ENCODE measurements at places on chromosomes 6 and 20.

DNA sequence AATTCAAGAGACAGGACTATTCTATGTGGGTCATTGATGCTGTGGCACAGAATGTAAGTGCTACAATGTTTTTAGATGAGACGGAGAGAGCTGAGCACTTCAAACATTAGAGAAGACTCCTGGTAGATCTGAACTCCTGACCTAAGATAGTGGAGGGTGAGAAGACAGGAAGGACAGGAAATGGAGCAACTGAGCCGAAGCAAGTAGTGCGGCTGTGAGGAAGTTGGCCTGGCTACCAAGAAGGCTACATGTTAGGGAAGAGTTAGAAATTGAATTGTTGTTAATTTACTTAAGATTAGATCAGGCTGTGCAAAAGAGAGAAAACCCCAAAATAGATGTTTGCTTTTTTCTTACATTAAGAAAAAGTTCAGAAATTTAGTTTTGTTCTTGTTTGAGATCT, 14.4 kb upstream of the MLIP start:
- DNase-seq, result no peak

DNA sequence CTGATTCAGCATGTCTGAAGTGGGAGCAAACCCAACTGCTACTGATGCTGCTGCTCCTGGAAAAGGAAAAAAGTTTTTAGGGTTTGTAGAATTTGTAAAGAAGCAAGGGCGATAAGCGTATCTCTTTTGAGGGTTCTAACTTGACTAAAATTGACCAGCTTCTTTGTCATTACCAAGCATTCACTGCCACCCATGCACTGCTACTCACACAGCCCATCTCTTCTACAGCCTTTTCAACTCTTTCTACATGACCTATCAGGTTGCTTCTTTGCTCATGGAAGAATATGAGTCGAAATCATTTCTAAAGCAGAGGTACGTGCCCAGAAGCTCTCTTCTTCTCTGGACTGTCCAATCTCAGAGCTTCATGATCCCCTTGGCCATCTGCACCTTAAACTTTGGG, 570.9 kb downstream of the EPHA7 start:
- DNase-seq, result no peak

DNA sequence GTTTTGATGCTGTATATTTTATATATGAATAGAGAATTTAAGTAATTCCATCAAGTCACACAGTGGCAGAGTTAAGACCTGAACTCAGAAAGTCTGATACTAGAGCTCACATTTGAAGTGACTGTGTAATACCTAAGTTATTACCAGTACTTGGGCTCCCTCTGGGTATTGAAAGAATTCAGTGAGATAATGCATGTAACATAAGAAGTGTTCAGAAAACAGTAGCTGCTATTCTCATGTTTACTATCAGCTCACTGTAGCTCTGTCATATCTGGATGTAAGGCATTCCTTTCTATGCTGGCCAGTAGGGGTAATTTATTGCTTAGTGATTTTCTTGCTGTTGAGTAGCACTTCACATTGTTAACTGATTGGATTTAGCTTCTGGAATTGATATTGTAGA, 44.6 kb downstream of the NKX2-4 start:
- DNase-seq, result no peak

GRCh38 chr6:17267566-17267965, 13.6 kb upstream of the RBM24 start:
- DNase-seq, result no peak

DNA sequence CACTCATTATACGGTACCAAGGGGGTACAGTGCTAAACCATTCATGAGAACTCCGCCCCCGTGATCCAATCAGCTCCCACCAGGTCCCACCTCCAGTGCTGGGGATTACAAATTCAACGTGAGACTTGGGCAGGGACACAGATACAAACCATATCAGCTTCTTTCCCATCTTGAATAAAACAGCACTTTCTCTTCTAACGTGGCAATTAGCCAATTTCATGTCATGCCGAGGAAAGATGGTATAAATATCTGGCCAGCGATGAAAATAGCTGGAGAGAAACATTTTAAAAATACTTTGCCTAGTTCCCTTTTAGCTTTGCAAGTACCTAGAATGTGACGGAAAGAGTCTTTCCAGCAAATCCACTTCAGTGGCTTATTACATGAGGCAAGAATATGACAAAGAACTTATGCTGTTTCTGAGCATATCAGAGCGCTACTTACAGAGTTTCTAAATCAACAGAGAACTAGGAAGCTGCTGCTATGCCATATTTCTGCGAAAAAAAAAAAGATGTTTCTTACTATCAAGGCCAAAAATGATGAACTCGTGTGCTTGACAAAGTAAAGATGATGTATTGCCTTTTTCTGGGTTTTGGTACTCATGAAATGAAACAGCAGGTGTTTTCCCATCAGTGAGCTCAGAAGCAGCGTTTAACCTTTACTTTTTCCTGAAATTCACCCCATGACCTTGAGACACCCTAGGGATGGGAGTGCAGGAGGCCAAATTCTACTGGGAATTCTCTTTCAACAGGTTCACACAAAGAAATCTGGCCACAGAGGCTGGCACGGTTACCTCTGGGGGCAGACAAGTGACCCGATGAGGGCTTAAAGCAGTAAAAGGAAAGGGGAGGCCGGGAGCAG, 37.9 kb downstream of the AGPAT4 start:
- no peak for DNase-seq

DNA sequence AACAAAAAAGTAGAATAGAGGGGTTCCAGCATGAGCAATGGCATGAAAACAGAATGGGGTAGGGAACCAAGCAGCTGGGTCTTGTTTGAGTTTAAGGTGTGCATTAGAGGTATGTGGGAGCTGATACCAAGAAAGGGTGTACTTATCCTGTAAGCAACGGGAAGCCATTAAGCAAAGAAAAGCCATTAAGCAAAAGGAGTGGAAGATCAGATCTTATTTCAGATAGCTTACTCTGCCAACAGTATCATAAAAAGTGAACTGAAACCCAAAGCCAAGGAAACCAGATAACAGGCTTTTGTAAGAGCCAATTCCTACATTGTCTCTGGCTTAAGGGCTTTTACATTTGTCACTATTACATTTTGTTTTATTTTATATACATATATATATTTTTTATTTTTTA, 21.3 kb upstream of the BEND6 start:
- DNase-seq, result no peak

GRCh38 chr20:481167-481566, 18.8 kb upstream of the TBC1D20 start:
- DNase-seq, result no peak

DNA sequence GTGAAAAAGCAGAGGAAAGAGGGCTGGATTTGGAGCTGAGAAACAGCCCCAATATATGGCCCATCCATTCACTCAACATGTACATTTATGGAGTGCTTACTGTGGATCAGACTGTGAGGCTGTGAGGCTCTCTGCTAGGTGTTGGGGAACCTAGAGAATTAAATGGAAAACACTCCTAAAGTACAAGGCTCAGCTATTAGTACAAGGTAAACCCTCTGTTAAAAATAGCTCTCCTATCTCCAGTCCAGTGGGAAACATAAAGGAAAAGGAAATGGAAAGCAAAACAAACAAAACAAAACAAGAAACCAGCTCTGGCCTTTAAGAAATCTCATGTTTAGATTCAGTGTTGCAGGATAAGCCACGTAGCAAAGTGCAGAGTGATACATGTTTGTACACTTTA, 35.0 kb downstream of the LY86 start:
- no peak for DNase-seq

DNA sequence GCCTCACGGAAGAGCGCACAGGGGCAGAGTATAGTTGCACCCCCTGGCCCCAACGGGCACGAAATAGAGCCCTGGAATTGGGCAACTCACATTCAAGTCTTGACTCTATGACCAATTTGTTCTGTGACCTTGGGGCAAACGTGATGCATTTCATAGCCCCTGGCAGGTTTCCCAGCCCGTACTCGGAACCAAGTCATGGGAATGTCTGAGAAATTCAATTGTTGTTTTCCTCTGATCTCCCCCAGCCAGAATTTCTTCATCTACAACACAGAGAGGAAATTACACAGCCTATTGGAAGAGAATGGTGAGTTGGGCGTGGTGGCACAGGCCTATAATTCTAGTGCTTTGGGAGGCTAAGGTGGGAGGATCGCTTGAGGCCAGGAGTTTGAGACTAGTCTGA, 322.3 kb upstream of the SULF2 start:
- DNase-seq, result no peak

- DNase-seq, result no peak
Measured at GRCh38 chr6:89828988-89829471, 650 bp upstream of the CASP8AP2 start.

All from esophagus squamous epithelium (tissue), 5 donors.